ENCODE measurements at places on chromosomes 5 and 9.

DNA sequence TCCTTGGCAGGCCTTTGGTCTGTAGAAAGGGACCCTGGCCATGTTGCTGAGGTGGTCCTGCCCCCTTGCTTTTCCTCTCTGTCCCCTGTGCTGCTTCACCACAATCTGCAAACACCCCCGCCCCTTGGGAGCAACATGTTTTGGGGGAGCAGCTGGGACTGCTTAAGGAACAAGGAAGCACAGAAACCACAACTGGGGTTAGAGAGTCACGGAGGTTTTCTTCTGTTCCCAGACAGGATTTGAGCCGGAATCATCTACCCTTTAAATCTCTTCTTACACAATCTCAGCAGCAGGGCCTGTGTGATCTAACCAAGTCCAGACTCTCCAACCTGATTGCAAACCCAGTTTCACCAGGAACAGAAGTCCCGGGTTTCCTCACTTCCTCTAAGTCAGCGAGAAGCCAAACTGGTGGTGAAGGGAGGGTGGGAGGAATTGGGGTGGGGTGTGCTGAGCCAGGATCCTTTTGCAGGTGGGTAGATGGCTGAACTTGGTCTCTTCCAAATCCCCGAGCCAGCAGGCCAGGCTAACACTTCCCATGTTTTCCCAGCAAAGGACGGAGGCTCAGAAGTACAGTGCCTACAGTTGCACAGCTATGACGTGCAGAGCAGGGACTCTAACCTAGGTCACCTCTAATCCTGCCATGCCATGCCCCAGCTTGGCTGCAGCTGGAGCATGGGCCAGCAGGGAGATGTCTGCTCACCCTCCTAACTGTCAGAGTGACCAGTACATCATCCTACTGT, 25.0 kb downstream of the SH3PXD2B start:
- peak; percentile 88 for DNase-seq

GRCh38 chr5:59587489-59588337, 305.8 kb downstream of the PDE4D start:
- DNase-seq, result peak; percentile 58

DNA sequence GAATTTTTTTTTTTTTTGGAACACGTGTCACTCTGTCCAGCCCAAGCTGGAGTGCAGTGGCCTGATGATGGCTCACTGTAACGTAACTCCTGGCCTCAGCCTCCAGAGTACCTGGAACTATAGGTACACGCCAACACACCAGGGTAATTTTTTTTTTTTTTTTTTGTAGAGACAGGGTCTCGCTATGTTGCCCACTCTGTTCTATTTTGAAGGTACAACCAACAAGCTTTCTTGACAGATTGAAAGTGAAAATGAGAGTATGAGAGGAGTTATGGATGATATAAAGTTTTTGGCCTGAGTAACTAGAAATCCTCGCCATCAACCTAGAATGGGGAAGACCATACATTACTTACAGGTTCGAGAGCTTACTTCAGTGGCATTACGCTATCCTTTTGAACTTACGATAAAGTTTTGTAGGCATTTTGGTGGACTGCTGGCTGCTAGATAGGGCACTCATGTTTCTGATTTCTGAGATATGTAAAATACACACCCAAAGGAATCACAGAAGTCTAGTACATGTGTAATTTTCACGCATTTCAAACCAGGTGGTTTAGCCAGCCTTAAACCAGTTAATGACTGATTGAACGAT, 806 bp upstream of the CDC42SE2 start:
- peak; percentile 10 for DNase-seq

- peak; percentile 92 for DNase-seq
These were observed 19.6 kb upstream of the TMEM252 start for GRCh38 chr9:68560071-68560844.

- DNase-seq, result no peak
These were observed 663 bp upstream of the ZNF366 start for GRCh38 chr5:72507907-72508238.

DNA sequence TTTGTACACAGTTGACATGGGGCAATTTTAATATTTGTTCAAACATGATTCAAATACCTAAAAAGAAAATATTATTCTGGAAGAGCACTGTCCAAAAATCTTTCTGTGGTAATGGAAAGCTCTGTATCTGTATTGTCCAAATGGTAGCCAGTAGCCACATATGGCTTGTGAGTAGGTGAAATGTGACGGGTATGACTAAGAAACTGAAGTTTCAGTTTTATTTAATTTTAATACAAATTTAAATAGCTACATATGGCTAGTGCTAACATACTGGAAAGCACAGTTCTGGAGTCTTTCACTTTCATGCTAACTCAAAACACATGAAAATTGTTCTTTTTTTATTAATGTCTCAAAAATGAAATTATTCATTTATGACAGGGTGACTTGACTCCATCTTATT, 132.6 kb downstream of the PLK2 start:
- DNase-seq, result no peak

DNA sequence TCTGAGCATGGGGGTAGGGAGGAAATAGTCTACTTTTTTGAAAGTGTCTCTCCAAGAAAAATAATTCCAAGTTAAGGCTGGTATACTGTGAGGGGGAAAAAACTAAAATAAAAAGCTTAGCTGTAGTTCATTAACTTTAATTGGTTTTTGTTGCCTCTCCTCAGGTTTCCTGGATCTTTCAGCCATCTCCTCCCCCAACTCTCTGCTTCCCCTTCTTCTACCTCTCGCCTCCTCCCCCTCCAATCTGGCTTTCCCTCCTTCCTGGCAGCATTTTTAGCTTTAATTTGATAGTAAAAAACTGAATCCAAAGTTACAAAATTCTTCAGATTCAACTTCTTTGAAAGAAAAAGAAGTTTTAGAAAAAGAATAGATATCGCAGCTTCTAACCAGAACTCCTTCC, 462.6 kb downstream of the CETN3 start:
- no peak for DNase-seq

- peak; percentile 95 for DNase-seq
These were observed 224.1 kb downstream of the ESM1 start for GRCh38 chr5:54761213-54761701.

- no peak for DNase-seq
These were observed 389.2 kb upstream of the TNC start for GRCh38 chr9:115507148-115507547.

DNA sequence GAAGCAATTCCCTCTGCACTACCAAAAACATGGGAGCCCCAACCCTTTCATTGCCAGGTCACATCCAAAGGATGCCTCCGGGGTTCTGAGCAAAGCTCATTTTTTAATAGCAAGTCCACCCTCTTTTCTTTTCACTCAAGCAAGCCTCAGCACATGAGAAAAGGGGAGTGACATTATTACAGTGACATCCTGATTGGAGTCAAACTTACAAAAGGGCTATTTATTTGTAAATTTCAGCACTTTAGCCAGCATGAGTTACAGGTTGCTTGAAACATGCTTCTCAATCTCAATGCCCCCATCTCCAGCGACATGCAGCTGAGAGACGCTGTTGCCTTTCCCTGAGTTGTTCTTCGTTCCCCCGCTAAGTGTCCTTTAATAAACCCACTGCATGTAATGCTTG, 238.4 kb upstream of the PANK3 start:
- no peak for DNase-seq

DNA sequence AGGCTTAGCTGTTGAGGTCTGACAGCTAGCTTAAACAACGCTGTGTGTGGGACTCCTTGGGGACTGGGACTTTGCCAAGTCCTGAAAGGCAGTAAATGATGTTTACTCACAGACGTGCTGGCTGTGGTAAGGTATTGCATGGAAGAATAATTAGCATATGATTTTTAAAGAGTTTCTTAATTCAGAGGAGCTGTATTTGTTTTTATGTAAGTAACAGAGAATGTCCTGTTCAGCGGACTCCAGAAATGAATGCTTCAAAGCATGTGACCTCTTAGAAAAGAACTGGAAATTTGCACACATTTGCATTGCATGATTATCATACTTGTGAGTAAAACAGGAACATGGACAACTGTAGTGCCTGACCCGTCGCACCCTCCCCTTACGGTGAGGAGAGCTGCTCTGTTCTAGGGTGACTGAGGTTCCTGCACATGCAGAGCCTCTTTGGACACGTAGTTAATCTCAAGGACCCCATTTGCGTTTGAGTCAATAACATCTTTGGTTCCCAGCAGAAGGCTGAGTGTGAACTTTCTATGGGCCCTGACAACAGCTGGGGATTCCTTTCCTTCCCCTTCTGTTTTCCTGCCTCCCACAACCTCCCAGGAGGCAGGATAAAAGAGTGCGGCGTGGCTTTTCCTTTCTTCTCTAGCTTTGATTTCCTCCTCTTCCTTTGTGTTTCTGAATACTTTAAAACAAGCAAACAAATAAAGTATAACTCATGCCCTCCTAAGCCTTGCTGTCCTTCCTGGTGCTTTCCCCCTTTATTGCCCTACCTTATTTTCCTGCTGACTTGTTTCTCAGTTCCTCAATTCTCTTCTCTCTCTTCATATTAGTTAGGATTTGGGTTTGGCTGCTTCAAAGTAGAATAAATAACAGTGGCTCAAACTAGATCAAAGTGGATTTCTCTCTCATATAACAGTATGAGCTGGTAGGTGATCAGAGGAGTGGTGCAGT, 157.2 kb upstream of the CD180 start:
- peak; percentile 36 for DNase-seq

GRCh38 chr5:158139161-158139560, 280.2 kb upstream of the CLINT1 start:
- peak; percentile 53 for DNase-seq

DNA sequence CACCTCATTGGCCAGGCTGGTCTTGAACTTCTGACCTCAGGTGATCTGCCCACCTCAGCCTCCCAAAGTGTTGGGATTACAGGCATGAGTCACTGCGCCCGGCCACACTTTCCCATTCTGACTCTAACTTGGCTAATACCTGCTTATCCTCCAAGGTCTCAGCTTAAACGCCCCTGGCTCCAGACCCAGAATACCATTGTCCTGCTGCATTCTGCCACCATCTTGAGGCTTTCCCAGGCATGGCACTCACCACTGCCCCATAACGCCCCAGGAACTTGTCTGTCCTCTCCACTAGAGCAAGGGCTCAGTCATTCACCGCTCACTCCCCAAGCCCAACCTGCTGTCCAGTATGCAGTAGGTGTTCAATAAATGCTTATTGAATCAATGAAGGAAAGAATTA, 39.8 kb downstream of the CAMK2A start:
- no peak for DNase-seq

- no peak for DNase-seq
These were observed 258.8 kb upstream of the ZNF608 start for GRCh38 chr5:125005266-125005665.

- no peak for DNase-seq
These were observed 9.6 kb downstream of the ITGA2 start for GRCh38 chr5:52998552-52999313.

DNA sequence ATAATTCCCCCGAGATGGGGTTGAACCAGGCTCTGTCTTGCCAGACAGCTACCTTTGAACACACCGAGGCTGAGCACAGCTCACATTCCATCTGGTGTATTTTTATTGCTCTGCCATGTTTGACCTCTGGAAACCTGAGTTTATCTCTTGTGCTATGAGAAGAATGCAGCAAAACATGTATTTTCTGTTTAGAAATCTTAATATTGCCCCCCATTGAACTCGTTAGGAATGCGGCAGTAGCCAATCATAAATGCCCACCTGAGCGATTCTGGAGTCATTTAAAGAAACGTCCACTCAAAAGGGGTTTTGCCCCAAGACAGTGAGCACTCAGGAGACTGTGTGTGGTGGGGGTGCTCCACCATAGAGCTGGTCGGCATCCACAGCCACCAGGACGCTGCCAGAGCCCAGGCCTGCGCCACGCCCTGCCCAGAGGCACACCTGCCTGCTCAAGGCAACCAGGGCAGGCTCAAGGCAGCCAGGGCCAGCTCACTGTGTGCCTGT, 26.9 kb downstream of the FGD3 start:
- no peak for DNase-seq

GRCh38 chr5:159858871-159859270, 57.4 kb upstream of the ADRA1B start:
- DNase-seq, result no peak

- DNase-seq, result no peak
These were observed 427.7 kb downstream of the PRELID2 start for GRCh38 chr5:145407300-145408047.

DNA sequence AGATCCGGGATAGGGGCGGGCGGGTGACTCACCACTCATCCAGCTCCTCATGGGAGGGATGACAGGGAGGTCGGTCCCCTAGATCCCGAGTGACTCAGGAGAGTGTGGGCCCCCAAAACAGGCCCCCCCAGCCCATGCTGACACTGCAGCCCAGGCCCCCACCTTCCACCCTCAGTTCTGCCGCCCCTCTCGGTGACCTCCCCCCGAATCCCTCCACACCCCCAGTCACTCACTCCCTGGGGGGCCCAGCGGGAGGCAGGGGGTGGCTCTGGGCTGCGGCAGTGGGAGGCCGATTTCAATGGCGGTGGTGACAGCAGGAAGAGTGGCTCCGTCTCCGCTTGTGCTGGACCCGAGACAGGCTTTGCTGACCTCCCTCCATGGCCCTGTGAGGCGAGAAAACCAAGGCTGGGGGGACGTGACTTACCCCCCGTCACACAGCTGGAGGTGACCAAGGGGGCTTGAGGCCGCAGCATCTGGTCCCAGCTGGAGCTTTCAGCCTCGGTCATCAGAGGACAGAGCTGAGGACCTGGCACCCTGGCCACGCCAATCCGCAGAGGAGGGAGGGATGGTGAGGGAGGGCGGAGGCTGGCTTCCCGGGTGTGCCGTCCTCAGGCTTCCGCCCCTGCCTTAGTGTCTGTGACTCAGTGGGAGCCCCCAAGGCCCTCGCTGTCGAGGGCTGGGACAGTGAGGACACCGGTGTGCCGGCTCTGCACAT, 9.0 kb downstream of the GPSM1 start:
- no peak for DNase-seq

DNA sequence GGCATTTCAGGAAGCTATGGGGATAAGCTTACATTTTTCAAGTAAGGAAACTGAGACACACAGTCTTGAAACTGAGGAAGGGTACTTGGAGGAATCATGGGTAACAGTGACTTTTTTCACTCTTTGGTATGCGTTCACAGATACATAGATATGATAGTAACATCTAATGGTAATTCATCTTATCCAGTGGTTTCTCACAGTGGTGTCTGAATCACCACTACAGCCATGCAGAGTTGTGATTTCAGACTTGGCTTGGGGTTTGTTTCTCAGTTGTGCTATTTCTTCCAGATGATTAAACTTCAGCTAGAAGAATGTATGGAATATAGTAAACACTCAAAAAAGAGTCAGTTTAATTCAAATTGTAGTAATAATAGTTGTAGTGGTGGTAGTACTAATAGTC, 239.1 kb upstream of the NUDT12 start:
- peak; percentile 5 for DNase-seq

Data from cardiac fibroblast (primary cell).